ENCODE measurements at places on chromosomes 13 and 19.

DNA sequence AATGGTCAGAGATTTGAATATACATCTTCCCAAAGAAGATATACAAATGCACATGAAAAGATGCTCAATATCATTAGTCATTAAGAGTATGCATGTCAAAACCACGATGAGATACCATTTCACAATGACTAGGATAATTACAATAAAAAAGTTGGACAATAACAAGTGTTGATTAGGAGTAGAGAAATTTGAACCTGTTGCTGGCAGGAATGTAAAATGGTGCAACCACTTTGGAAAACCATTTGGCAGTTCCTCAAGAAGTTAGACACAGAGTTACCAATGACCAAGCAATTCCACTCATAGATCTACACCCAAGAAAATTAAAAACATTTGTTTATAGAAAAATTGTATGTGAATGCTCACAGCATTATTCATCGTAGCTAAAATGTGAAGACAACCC lies 33.2 kb upstream of the STARD13 start:
- DNase-seq = no peak

DNA sequence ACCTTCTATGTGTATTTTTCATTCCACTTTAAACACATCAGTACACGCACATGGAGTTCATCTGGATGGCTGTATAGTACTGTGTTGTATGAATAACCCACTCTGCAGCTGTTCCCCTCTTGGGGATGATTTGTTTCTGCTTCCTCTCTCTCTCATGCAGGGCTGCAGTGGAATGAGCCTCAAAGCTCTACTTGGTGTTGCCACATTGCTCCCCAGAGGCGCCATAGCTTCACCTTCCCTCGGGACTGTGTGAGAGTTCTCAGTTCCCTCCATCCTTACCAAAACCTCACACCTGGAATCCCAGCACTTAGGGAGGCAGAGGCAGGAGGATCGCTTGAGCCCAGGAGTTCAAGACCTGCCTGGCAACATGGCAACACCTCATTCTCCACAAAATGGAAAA lies 28.4 kb upstream of the GPR183 start:
- no peak for DNase-seq

GRCh38 chr13:98280176-98280510 lies 103.1 kb upstream of the RNF113B start:
- DNase-seq = no peak

GRCh38 chr19:18741124-18742121 lies 49.7 kb downstream of the COMP start:
- DNase-seq = no peak

GRCh38 chr19:15299568-15300409 lies 32.5 kb downstream of the BRD4 start:
- no peak for DNase-seq

DNA sequence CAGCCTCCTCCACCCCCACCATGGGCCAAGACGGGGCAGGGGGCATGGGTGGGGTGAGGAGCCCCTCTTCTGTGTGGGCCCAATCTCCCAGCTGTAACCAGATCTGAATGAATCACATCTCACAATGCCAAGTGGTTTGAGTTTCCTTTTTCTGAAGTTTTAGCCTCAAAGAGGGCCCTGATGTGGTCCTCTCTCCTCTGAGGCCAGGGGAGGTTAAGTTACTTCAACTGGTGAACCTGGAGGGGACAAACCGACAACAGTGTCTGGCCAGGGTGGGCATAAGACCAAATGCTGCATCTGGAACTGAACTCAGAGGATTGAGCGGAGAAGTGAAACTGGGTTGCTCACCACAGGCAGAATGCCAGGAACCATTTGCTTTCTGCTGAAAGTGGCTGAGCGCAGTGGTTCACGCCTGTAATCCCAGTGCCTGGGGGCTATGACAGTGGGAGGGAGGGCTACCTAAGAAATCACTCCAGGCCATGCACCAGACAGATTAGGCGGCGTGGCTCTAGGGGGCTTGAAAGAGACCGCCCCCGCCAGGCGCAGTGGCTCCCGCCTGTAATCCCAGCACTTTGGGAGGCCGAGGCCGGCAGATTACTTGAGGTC lies 15.4 kb upstream of the IRGC start:
- no peak for DNase-seq

- DNase-seq = no peak
Observed at GRCh38 chr19:46025835-46026234, 3.0 kb upstream of the PGLYRP1 start.

DNA sequence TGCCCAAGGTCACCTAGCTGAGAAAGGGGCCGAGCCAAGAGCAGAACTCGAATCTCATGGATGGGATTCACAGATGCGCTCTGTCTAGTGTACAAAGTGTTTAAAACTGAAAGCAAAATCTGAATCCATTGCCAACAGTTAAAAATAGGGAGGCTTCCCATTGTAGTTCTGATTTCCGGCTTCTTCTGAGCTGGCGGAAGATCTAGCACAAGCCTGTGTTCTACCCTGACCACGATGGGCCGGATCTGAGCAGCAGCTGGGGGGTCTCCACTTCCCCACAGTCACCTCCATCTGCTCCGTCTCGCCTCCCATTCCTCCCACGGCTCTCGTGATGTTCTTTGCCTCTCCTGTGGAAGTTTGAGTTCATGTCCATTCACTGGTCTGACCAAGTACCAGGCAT lies 2.4 kb downstream of the CACNG8 start:
- no peak for DNase-seq

GRCh38 chr19:40976134-40976533 lies 14.9 kb upstream of the CYP2B6 start:
- no peak for DNase-seq

GRCh38 chr19:17602872-17603510 lies 47.5 kb downstream of the COLGALT1 start:
- no peak for DNase-seq

DNA sequence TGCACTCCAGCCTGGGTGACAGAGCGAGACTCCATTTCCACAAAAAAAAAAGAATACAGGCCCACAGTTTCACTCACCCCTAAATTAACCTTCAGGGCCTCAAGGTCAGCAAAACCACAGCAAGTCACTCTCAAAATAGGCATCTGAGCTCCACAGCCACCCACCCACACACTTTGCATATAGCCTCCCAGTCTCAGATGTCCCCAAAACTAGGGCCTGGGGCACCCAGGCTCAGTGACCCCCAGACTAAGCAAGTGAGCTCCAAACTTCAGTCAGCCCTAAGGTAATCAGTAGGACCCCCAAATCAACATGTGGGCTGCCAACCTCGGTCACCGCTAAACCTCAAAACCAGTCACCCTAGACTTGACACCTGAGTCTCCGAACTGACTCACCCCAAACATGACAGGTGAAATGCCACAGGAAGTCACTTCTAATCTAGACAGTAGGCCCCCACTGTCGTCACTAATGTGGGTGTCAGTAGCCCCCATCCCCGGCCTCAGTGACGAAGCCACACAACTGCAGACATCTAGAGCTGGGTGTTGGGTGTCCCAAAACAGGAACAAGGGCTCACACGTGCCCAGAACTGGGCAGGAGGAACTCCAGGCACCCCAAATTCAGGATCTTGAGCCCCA lies 13.9 kb downstream of the RABAC1 start:
- DNase-seq = peak; percentile 80

- DNase-seq = no peak
Observed at GRCh38 chr19:55289117-55289796, 5.5 kb downstream of the BRSK1 start.

- DNase-seq = no peak
Observed at GRCh38 chr13:44899967-44900366, 89.3 kb downstream of the NUFIP1 start.

- DNase-seq = no peak
Observed at GRCh38 chr13:51557438-51557837, 26.8 kb upstream of the WDFY2 start.

DNA sequence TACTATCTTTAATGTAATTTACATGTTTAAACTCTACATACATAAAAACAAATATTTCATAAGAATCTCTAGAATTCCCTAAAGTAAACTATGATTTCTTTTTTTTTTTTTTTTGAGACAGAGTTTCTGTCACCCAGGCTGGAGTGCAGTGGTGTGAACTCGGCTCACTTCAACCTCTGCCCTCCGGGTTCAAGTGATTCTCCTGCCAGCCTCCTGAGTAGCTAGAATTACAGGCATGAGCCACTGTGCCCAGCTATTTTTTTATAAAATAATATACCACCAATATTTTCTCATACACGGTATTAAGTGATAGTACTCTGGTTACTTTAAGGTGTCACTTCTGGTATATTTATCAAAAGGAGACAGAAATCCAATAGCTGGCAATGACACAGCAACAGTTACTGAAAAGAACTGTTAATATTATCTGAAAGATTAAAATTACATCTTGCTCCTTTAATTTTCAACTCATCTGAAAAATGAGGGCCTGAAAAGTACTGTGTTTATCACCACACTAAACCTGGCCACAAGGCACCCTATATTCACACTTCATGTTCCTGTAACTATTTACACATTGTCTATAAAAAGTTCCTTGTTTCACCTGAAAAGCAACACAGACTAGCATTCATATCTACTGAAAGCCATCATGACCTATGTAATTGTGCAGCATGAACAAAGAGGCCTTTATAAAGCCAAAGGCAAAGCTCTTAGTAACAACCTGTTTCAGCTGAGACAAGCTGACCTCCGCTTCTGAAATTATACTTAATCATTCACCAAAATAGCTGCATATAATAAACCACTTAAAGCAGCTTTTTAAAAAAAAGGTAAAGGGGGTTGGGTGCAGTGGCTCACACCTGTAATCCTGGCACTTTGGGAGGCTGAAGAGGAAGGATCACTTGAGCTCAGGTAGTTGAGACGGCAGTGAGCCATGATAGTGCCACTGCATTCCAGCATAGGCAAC lies 106.1 kb downstream of the SLC25A15 start:
- DNase-seq = no peak

DNA sequence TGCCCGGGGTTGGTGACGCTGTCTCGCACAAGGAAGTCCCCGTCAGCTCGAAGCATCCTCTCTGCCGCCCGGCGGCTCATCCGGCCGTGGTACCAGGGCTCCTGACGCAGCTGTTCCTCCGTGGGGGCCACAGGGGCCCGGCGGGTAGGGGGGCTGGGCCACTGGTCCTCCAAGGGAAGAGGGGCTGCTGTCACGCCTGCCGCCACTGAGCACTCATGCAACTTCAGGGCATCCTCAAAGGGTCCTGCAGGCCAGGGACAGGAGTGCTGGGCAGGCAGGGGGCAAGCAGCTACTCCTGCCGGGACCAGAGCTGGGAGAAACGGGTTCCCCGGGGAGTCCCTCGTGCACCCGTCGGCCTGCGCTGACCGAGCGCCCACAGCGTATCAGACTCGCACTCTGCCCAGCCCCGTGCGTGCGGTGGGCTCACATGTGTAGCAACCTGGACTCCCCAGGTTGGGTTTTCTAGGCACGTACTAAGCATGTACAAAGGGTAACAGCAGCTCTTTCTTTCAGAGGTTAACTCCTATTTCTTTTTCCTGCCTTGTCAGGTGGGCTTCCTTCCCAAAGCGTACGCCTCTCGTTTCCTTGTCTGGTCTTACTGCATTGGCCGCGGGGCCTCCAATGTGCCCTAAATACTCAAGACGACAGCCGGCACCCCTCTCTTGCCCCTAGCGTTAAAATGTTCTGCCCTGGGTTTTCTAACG lies 13.4 kb upstream of the C2CD4C start:
- DNase-seq = no peak

DNA sequence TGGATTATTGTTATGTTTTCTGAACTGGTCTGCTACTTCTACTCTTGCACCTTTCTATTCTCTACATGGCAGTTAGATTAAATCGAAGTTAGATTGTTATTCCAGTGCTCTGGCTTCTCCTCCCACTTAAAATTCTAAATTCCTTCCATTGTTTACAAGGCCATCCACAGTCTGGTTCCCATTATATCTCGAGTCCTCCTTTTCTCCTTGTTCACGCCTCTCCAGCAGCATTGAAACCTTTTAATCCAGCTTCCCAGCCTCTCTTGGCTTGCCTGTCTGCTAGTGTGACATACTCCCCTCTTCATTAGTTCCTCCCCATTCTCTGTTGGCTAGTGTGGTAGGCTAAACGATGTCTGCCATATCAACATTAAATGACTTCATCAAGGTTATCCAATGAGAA lies 54.5 kb downstream of the DNAJC15 start:
- DNase-seq = no peak

DNA sequence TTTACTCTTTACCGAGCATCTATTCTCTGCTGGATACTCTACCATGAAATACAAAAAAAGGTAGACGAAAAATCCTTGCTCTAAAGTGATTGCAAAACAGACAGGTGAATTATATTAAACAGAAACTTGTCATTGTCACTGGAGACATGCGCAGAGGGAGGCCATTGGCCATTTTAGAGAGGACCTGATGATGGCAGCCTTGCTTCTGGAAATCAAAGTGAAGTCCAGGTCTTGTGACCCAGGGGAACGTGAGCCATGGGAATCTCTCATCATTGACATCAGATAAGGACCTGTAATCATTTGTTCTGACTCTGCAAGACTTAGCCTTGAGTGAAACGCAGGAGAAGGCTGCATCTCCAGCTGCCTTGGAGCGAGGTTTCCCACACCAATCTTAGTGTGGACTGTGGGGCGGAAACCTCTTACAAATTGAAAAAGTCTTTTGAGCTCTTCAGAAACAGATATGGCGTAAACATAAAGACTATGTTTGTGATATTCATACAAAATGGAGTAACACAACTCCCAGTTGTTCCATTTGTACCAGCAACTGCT lies 16.8 kb upstream of the SLC46A3 start:
- DNase-seq = no peak

DNA sequence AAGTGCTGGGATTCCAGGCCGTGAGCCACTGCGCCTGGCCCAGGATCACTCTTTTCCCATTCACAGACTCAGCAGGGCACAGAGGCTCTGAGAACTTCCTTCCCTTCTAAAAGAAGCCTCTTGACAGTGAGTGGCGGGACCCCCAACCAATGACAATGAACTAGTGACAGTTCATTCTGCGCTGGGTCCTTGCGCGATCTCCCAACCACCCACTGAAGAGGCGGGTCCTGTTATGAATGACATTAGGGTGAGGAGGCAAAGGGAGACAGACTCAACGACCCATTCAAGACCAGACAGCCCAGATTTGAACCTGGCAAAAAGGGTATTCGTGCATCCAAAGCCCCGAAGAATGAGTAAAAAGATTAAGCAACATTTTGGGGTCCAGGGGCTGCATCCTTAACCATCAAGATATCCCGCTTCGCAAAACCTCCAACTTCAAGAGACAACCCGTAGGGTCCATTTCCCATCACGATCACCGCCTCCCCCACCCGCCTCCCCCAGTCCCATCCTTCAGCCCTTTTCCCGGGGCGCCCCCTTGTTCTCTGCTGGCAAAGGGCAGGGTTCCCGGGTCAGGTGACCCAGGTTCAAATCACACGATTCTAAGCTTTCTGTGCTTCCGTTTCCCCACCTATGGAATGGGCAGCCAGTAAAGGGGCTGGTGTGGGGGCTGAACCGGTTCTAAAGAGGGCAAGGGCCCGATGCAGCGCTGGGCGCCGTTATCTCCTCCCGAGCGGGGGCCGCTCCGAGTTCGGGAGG lies 719 bp downstream of the SUGP2 start:
- peak; percentile 81 for DNase-seq

DNA sequence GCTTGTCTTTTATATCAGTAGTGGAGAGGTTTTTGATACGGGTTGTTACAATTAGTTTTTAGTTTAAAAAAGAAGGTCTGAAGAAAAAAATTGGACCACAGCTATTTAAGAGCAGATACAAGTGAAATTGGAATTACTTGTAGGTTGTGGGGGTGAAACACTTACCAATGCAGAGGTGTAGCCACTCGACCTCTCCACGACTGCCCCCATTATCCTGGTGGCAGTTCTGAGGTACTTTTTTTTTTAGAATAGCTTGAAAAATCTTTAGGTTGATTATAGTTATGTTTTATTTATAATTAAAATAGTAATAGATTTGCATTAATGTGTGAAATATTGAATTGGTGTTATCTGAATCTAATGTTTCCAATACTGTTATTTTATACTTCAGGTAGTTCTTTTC lies 60.7 kb downstream of the PAN3 start:
- no peak for DNase-seq
